NCI-H1417 (cell line): ENCODE measurements at places on chromosomes 4 and X.
A peak's percentile ranks its signal among the peaks of the same experiment; 100 is the strongest.

GRCh38 chr4:64799751-64800150 is 390.5 kb upstream of the TECRL start:
- DNase-seq, result peak; percentile 33

DNA sequence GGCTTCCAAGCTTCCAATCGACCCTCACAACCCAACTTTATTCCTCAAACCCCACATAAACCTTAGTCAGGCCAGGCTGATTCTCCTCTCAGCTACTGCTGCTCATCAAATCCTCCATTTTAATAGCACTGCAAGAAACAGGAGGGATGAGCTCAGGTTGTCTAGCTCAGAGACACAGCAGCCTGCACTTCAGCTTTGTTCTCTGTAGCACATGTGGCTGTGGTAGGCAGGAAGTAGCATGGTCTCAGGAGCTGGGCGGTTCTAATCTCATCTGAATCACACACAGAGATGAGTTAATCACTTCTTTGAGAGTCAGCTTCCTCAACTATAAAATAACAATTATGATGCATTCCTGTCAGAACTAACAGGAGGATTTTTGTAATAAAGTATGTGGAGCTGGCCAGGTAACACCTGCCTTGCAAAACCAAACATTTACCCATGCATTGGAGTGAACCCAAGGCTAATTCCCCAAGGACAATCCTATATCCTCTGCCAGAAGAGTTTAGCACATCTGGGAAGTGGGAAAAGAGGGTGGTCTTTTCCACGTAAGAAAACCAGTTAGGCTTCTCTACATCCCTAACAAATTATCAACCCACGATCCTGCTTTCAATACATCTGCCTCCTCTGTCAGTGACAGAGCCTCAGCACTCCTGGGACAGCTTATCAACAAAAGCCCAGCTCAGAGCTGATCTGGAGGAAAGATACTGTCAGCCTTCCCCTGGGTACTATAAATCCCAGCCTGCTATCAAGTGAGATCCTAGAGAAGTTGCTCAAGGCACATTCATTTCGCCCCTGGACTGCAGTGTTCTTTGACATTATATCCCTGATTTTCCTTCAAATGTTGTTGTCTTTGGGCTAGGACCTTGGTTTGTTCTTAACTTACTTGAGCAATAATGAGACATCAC is 32.8 kb downstream of the ELOVL6 start:
- peak; percentile 16 for DNase-seq

DNA sequence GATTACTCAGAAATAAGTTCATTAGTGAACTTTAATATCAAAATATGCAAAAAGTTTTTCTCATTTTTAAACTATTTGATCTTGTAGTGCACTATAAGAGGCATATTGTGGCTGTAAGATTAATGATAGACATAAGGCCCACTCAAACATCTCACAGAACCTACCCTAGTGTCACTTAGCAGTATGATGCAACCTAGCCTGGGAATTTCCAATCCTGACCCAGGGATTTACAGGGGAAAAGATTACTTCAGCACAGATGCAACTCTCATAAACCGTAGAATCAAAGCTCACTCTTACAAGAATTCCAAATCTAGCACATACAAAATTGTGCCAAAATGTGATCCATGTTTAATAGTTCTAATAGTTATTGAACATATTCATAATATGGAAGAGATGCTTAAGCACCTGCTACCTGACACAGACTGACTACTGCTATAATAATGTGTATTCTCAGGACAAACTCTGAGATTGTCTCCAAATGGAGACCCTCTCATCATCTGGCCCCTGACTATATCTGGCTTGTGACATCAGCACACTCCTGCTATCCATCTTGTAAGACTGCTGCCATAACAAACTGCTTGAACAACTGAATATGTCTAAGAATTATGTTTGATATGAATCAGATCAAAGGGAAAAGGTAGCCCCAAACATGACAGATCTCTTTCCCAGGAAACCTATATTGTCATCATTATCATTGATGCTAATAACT is 271.9 kb downstream of the PABPC4L start:
- no peak for DNase-seq

- no peak for DNase-seq
Observed at GRCh38 chr4:156966836-156967235, 4.8 kb downstream of the PDGFC start.

DNA sequence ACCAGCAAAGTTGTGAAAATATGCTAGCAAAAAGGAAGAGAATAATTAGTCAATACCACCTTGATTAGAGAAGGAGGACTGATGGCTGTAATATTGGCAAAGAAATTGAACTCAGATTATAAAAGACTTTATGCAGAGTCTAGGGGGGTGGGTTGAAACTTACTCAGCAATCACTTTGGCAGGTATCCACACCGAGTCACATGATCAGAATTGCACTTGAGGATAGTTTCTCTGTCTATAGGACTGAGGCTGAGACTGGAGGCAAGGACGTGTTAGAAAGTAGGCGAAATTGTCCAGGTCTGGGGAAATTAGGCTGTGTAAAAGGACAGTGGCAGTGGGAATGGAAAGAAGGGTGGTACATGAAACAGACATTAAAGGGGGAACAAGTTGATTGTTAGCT is 284.4 kb downstream of the ARHGAP24 start:
- DNase-seq, result no peak

GRCh38 chr4:157080605-157081004 is 4.7 kb downstream of the GLRB start:
- DNase-seq, result no peak

- no peak for DNase-seq
Observed at GRCh38 chr4:176193938-176194337, 1.4 kb downstream of the SPATA4 start.

DNA sequence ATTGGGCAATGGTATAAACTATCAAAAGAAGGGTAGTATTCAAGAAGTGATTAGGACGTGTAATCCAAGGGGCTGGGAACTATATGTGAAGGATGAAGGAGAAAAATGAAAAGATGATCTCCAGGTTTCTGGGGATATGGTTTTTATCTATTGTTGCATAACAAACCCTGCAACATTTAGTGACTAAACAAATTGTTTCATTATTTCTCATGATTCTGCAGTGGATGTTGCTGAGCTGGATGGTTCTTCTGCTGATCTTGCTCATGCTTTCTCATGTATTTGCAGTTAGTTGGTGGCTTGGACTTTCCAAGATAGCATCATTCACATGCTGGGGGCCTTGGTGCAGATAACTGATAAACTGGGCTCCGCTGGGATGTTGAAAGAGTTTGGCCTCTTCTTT is 29.1 kb downstream of the PHOX2B start:
- no peak for DNase-seq

- no peak for DNase-seq
Observed at GRCh38 chr4:28001698-28002097, 1141.1 kb downstream of the STIM2 start.

DNA sequence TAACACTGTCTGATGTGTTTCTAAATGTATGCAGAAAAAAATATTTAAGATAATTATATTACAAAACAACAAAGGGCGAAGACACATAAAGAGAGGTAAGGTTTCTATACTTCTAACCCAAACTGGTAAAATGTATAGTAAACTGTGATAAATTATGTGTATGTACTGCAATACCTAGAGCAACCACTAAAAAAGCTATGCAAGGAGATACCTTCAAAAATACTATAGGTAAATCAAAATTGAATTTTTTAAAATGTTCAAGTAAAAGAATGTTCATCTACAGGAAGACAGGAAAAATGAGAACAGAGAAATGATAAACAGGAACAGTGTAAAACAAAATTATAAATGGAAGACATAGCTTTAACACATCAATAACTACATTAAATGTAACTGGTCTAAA is 27.3 kb upstream of the RAI2 start:
- no peak for DNase-seq

- no peak for DNase-seq
Observed at GRCh38 chrX:24542756-24543155, 77.7 kb downstream of the PDK3 start.

- no peak for DNase-seq
Observed at GRCh38 chrX:9526965-9527364, 62.1 kb downstream of the TBL1X start.

- peak; percentile 24 for DNase-seq
Observed at GRCh38 chr4:53490965-53491622, 100.2 kb downstream of the LNX1 start.

- DNase-seq, result no peak
Observed at GRCh38 chr4:124478470-124478869, 234.1 kb downstream of the ANKRD50 start.

DNA sequence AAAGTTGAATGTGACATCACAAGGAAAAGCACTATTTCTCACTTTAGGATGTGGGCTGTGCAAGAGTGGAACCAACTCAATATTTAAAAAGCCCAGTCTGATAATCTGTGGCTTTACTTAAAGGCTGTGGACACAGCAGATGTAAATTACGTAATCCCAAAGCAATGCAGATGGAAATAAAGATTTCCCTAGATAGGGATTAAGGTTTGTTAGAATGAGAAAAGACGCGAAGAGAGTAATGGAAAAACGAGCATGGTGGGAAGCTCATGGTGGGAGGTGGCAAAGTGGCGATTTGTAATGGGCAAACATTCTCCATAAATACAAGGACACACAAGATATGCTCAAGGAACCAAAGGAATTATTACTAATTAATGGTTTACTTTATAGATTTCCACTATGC is 985.5 kb downstream of the FSTL5 start:
- DNase-seq, result no peak

- peak; percentile 68 for DNase-seq
Observed at GRCh38 chrX:87338510-87338909, 179.1 kb upstream of the KLHL4 start.

DNA sequence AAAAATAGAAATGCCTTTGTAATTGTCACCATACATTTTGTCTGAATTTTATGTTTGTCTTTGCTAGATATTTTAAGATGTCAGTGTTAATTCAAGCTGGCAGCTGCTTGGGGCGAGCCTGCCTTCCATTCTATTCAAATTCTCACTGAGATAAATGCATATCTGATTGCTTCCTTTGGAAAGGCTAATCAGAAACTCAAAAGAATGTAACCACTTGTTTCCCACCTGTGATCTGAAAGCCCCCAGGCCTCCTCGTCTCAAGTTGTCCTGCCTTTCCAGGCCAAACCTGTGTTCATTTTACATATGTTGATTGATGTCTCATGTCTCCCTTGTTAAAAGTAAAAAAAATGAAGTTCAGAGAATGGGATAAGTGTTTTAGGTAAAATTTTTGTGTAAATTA is 318.7 kb upstream of the TECRL start:
- no peak for DNase-seq

DNA sequence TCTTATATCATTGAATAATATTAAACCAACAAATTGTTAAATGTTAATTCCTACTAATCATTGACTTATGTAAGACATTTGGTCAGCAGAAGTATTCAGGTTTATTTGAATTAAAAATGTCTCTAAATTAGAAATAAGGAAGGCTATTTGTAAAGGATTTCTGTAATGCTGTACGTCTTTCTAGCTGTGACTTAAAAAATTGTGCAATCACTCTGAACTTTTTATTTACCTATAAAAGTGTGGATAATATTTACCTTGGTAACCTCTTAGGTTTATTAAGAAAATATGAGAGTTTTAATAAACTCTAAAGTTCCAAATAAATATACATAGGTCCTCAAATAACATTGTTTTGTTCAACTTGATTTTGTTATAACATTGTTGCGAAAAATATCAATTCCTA is 76.9 kb downstream of the SLC30A9 start:
- DNase-seq, result no peak

- DNase-seq, result no peak
Observed at GRCh38 chrX:39602195-39602594, 495.6 kb downstream of the BCOR start.

DNA sequence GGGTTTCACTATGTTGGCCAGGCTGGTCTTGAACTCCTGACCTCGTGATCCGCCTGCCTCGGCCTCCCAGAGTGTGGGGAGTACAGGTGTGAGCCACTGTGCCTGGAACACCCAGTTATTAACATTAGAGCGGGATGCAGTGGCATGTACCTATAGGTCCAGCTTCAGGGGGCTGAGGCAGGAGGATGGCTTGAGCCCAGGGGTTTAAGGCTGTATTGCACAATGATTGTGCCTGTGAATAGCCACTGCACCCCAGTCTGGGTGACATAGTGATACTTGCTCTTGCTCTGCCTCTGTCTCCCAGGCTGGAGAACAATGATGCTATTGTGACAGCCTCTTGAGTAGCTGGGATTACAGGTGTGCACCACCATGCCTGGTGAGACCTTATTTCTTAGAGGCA is 39.8 kb downstream of the FAM193A start:
- DNase-seq, result no peak

DNA sequence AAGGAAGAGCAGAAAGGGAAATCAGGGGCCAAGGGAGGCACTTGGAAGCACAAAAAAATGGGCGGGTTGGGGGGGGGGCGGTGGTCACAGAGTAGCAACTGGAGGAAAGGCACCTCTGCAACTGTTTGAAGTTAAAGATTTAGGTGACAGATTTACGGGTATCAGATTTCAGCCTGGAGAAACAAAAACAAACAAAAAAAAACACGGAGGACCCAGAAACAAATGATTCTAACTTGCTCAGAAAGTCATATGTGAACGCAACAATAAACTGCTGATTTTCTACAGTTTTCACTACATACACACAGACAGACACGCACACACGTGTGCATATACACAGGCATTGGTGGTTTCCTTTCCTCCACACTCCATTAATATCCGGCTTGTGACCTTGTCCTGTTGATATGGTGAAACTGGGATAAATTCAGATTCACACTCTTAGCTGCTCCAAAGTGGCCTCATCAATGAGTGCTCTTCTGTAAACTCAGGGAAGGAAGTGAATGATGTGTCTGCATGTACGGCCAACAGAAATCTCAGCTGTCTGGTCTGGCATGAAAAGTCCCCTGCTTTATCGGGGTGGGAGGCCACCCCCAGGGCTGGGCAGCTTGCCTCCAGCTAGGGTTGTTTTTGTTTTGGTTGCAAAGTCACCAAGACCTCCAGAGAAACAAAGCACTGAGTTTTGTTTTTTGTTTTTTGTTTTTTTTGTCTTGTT is 54.3 kb downstream of the CHST7 start:
- no peak for DNase-seq

DNA sequence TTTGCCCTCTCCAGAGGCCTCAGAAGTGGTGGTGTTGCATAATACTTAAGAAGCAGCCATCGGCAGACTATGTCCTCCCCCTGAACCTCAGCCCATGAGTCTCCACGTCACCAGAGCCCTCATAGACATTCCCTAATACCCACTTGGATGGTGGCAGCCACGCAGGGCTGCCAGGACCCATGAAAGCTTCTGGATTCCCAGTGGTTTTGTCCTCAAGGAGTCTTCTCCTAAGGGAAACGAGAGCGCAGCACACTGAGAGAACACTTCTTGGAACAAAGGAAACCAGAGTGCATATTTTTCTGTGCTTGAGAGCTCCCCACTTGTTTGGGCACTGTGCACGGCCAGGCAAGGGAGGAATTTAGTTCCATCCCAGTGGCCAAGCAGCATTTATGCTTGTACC is 204.1 kb upstream of the DMD start:
- DNase-seq, result no peak
